Bronchial smooth muscle cell (primary cell): ENCODE measurements at places on chromosomes 11 and 22. TPM values are rescaled to one million over a fixed set of nuclear protein-coding genes. Genes with fewer than 3 reads are reported as not detected.

GRM5 gene
- under 0.01 TPM in 1 of 2 replicates, not detected in the other for total RNA-seq

GRIK4 gene
- total RNA-seq, result 0.16 and 1.0 TPM in 2 replicates

CCDC89 gene
- 7.1 and 8.7 TPM in 2 replicates for total RNA-seq

LDHA gene
- 169 and 365 TPM in 2 replicates for total RNA-seq

APIP gene
- 18.0 and 27.1 TPM in 2 replicates for total RNA-seq

BID gene
- total RNA-seq, result 16.2 and 22.9 TPM in 2 replicates

KDM4D gene
- 0.09 and 0.47 TPM in 2 replicates for total RNA-seq

GSTT2B gene
- total RNA-seq, result 1.4 and 3.2 TPM in 2 replicates

NRIP3 gene
- 3.0 and 15.9 TPM in 2 replicates for total RNA-seq

CLDN5 gene
- 0.43 and 0.63 TPM in 2 replicates for total RNA-seq

KCNK4 gene
- total RNA-seq, result 0.09 TPM in 1 of 2 replicates, not detected in the other

NAALAD2 gene
- 0.47 and 1.7 TPM in 2 replicates for total RNA-seq

ZP1 gene
- 0.32 TPM in 1 of 2 replicates, not detected in the other for total RNA-seq

ANO3 gene
- total RNA-seq, result 0.26 and 1.3 TPM in 2 replicates

SPTBN2 gene
- total RNA-seq, result 0.47 and 2.3 TPM in 2 replicates

SCARF2 gene
- total RNA-seq, result 13.9 and 15.8 TPM in 2 replicates

CBLIF gene
- total RNA-seq, result not detected in 2 replicates

P2RX3 gene
- not detected in 2 replicates for total RNA-seq

IFITM10 gene
- 1.1 and 2.2 TPM in 2 replicates for total RNA-seq

MUC2 gene
- not detected in 2 replicates for total RNA-seq

SLC36A4 gene
- 5.2 and 5.4 TPM in 2 replicates for total RNA-seq

KLHL35 gene
- 0.43 and 2.5 TPM in 2 replicates for total RNA-seq

MRGPRE gene
- not detected in 2 replicates for total RNA-seq

C11orf65 gene
- 1.6 and 1.9 TPM in 2 replicates for total RNA-seq

TRIM48 gene
- not detected in 2 replicates for total RNA-seq

MRGPRX3 gene
- not detected in 2 replicates for total RNA-seq

ALDH3B1 gene
- 5.2 and 13.6 TPM in 2 replicates for total RNA-seq

TRIM29 gene
- 0.16 and 0.94 TPM in 2 replicates for total RNA-seq

PAMR1 gene
- total RNA-seq, result 256 and 491 TPM in 2 replicates

FADS2 gene
- total RNA-seq, result 160 and 190 TPM in 2 replicates

APOL5 gene
- total RNA-seq, result not detected in 2 replicates

OTOG gene
- total RNA-seq, result not detected in 2 replicates

LRFN4 gene
- total RNA-seq, result 8.7 and 12.3 TPM in 2 replicates

KRTAP5-11 gene
- not detected in 2 replicates for total RNA-seq

APOBEC3H gene
- 0.34 and 0.63 TPM in 2 replicates for total RNA-seq

DMC1 gene
- 6.9 and 8.0 TPM in 2 replicates for total RNA-seq

PNPLA3 gene
- total RNA-seq, result 1.7 and 2.9 TPM in 2 replicates

CADM1 gene
- 0.26 and 4.6 TPM in 2 replicates for total RNA-seq
